ENCODE measurements at places on chromosomes 3 and 15.

DNA sequence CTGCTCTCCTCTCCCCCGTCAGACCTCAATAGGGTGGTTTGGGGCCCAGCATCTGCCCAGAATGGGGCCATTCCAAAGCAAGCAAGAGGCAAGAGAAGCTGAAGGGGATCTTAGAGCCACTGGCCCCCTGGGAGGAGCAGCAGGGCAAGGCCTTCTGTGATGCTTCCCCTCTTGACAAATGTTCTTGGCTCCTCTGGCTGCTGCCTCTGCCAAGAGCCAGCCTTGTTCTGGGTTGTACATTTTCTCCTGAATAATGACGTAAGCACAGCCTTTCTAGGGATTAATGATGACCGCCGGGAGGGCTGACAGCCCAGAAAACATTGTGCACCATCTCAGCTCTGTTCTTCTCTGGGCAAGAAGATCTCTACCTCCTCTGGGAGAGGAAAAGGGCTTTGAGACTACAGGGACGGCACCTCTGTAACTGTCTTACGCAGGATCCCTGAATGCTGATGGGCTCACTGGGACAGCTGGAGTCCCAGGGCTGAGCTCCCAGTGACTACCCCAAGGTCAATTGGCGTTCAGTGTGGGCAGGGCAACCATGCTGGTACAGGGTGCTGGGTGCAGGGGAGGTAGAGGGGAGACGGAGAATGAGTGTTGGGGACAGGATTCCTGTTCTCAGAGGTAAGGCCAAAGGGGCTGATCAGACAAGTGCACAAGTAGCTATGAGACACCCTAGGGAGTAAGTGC, 253.3 kb downstream of the FAM43A start:
- DNase-seq, result peak; percentile 50

GRCh38 chr3:168709073-168709472, 613.3 kb upstream of the GOLIM4 start:
- no peak for DNase-seq

GRCh38 chr3:55826731-55827496, 339.8 kb upstream of the WNT5A start:
- DNase-seq, result peak; percentile 29

GRCh38 chr3:119891944-119892721, 110.2 kb downstream of the NR1I2 start:
- peak; percentile 88 for DNase-seq

DNA sequence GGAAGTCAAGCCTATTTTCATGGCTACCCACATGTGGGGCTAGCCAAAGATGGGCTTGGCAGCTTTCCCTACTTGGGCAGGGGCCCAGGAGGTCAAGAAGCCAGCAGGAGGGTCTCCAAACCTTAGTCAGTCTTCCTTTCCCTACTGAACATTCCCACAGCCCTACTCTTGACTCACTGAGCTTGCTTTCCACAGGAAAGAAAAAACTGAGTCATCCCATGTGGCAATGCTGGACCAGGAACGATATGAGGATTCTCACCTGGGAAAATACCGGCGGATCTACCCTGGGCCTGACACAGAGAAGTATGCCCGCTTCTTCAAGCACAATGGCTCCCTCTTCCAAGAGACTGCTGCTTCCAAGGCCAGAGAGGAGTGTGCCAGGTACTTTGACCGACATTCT, 3.7 kb upstream of the NGRN start:
- peak; percentile 70 for DNase-seq

DNA sequence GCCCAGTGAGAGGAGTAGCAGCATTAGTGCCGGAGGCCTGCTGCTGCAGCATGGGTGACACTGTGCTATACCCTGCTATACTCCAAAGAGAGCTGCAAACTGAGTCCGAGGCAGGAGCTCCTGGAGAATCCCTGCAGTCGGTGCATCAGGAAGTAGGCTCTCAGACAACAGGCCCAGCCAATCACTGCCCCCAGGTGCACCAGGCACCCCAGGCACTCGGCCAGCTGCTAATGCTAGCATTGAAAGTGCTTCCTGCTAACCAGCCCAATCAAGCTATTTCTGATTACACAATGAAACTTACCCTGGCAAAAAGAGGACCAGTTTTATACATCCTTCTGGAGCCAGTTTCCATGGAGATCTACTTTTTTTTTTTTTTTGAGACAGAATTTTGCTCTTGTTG, 45.6 kb upstream of the IREB2 start:
- no peak for DNase-seq

GRCh38 chr15:33746203-33746602, 222.1 kb upstream of the CHRM5 start:
- DNase-seq, result no peak

DNA sequence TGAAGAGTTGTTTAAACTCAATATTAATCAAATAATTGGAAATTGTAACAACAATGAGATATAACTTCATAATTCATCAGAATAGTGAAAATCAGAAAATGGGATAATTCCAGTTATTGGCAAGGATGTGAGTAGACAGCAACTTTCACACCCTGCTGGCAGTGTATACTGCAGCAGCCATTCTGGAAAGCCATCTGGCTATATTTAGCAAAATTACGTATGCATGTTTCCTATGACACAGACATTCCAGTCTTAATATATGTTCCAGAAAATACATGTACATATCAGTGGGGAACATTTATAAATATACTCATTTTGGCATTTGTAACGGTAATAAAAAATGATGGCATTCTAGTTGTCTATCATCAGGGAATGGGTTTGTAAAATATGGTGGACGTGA, 564.1 kb downstream of the GBE1 start:
- DNase-seq, result no peak

DNA sequence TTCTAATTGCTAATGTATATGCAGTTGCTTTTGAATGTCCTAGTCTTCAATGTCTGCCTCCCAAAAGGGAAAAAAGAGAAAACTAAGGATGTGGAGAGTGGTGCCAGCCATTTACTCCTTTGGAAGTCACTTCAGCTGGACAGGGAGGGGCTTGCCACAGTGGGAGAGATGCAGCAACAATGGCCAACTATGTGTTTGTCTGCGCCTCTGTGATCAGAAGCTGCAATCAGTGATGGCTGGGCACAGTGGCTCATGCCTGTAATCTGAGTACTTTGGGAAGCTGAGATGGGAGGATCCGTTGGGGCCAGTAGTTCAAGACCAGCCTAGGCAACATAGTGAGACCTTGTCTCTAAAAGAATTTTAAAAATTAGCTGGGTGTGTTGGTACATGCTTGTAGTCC, 16.7 kb upstream of the CLRN1 start:
- no peak for DNase-seq
